ENCODE measurements at places on chromosomes 3 and 15.

GRCh38 chr15:41945221-41945620 lies 27.1 kb downstream of the EHD4 start:
- DNase-seq: no peak

DNA sequence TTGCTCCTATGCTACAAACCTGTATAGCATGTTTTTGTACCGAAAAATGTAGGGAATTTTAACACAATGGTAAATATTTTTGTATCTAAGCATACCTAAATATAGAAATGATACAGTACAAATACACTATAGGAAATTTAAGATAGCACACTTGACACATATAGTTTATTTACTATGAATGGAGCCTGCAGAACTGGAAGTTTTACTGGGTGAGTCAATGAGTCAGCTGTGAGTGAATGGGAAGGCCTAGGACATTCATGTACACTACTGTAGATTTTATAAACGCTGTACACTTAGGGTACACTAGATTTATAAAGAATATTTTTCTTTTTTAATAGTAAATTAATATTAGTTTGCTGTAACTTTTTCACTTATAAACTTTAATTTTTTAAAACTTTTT lies 707.7 kb upstream of the EPHA6 start:
- DNase-seq: no peak

DNA sequence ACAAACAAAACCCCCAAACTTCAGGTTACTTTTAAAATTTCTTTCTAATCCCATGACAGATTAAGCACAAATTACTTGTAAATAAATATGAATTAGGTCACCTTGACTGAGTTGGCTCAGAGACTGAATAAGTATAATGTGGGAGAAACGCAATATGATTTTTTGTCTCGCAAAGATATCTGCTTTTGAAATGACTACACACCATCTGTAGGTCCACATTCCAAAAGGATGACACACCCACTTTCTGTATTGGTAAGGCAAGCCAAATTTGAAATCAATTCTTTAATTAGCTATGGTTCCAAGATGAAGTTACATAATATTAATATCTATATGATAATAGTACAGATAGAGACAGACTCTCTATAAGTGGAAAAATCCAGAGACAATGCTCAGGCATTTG lies 66.9 kb upstream of the CSPG5 start:
- DNase-seq: no peak

GRCh38 chr3:49171775-49172500 lies 540 bp downstream of the KLHDC8B start:
- DNase-seq: peak; percentile 10

DNA sequence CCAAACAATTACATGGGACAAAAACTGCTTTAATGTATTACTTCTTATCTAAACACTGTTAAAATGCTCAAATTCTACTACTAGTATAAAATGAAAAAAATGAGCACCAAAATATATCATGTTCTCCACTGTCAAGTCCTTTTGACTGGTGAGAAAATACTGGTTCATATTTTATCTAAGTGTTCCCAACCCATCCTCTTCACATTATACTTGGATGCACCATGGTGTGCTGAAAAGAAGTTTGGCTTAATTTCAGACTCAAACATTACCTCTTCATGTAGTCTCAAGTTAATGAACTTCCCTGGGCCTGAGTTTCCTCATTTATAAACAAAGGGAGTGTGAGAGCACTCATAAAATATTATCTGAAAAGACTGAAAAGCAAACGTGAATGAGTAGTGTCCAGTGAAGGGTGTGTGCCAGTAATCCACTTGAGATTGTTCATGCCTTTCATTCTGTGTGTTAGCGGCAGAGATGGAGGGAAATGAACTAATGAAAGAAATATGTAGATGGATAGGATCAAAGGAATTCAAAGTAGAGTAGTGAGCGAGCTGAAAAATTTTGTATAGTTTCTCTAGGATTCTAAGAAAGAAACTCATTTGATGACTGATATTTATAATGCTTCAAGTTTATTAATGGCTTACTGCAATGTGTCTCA lies 263.2 kb downstream of the NLGN1 start:
- no peak for DNase-seq

- DNase-seq: no peak
Observed at GRCh38 chr3:197471221-197472010, 84.4 kb downstream of the BDH1 start.

- peak; percentile 99 for DNase-seq
Observed at GRCh38 chr15:43791993-43792760, at the start of gene SERF2. TSS of gene SERF2 (plus strand) at chr15:43792320. CDS start at chr15:43792377, 57 bp downstream.

DNA sequence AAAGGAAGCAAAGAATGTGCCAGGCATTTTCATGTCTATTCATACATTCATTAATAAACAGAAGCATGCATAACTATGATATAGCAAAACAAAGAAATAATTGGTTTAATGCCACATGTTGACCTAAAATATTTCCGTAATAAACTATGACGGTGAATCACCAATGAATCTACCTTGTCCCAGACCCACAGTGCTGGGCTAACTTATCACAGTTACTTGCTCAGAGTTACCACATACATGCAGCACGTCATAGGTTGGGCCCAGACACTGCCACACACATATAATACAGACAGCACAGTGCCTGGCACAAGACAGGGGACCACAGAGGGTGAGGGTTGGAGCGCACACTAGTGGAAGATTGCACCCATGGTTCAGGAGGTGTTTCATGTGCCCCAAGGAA lies 86.9 kb downstream of the ATP1B3 start:
- DNase-seq: no peak

All from hematopoietic multipotent progenitor cell treated with erythropoietin and hydrocortisone succinate and interleukin-3 and kit ligand, for 8 days (in vitro differentiated cells).